ENCODE measurements at places on chromosomes 12 and 14.

DNA sequence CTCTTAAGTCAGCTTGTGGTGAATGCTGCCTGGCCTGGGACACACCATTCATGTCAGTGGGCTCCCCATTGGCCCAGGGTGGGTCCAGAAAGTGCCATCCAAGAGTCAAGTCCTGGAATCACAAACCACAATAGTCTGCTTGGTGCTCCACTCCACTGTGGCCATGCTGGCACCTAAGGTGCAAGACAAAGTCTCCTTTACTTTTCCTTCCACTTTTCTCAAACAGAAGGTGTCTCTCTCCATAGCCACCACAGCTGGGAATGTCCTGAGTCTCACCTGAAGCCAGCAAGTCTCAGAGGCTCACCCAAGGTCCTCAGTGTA is 9.0 kb downstream of the RDH16 start:
- DNase-seq: no peak

- no peak for DNase-seq
Measured at GRCh38 chr12:129605666-129606065, 298.2 kb downstream of the TMEM132D start.

DNA sequence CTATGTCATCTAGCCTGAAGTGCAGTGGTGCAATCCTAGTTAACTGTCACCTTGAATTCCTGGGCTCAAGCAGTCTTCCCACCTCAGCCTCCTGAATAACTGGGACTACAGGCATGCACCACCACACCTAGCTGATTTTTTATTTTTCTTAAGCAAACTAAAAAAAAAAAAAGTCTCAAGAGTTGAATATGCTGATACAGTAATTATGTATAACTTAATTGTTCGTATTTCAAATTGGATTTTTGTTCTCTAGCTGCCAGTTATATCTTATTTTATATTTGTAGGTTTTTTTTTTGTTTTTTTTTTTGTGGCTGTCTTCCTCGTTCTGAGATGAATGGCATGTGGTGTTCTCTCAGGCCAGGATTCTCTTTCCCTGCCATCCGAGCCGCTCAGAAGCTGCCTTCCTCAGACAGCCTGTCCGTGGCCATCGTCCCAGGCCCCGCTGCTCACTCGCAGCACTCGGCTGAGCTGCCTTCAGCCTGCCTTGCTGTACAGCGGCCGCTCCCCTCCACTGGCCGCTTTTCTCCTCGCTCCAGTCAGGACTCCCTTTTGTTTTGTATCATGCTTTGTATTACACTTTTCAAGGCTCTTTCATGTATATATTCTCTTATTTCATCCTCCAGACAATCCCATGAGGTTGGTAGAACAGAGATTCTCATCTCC is 53.3 kb downstream of the WDR20 start:
- no peak for DNase-seq

- DNase-seq: no peak
Measured at GRCh38 chr12:54417712-54418440, 1.2 kb downstream of the ITGA5 start.

- DNase-seq: no peak
Measured at GRCh38 chr12:51917746-51918453, 10.6 kb downstream of the ACVRL1 start.

DNA sequence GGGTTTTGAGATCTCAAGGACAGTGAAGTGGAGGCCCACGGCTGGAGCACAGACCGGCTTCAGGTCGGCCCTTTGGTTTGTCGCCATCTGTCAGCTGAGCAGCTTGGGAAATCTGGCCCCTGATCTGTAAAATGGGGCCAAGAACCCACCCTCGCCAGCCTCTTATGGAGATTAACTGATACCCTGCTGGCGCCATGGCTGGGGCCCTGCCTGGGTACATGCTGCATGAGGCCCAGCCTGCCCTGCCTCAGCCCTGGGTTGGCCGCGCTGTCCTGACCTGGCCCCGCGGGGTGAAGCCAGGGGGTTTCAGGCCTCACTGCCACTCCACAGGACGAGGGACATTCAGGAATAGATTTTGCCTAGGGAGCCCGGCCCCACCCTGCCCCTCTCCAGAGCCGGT is 33.9 kb upstream of the MEG3 start:
- no peak for DNase-seq

GRCh38 chr12:109832541-109833306 is 474 bp downstream of the TRPV4 start:
- no peak for DNase-seq

DNA sequence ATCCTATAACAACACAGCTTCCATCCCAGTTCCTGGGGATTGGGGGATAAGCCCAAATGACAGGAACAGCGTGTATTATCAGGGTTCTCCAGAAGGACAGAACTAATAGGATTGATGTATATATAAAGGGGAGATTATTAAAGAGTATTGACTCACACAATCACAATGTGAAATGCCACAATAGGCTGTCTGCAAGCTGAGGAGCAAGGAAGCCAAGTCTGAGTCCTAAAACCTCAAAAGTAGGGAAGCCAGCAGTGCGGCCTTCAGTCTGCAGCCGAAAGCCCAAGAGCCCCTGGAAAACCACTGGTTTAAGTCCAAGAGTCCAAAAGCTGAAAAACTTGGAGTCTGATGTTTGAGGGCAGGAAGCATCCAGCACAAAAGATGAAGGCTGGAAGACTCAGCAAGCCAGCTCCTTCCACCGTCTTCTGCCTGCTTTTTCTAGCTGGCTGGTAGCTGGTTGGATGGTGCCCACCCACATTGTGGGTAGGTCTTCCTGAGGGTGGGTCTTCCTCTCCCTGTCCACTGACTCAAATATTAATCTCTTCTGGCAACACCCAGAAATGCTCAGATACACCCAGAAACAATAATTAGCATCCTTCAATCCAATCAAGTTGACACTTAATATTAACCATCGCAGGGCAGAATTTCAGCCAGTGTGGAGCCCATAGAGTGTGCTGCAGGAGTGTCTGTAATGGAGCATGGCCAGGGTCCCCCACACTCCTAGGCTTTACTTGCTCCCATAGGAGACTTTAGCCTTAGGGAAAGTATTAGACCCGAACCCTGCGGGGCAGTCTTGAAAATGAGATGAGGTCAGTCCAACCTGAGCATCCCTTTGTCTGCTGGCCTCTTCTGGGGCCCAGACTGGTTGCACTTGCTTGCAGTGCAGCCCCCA is 111.1 kb downstream of the SINHCAF start:
- no peak for DNase-seq

DNA sequence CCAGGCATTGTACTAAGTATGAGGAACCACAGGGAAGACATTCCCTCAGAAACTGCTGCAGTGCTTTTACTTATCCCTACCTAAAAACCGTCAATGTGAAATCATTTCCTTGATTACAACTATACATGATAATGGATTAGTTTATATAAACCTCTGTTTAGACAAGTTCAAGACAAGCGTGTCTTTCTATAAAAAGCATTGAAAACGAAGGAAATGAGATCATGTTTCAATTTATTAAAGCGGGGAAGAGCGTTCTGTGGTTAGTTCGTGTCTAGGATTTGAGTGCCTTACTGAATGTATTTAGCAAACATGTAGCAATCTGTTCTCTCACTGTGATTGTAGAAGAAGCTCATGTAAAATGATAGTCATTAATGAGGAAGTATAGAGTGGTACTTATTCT is 37.5 kb downstream of the GALC start:
- DNase-seq: no peak

DNA sequence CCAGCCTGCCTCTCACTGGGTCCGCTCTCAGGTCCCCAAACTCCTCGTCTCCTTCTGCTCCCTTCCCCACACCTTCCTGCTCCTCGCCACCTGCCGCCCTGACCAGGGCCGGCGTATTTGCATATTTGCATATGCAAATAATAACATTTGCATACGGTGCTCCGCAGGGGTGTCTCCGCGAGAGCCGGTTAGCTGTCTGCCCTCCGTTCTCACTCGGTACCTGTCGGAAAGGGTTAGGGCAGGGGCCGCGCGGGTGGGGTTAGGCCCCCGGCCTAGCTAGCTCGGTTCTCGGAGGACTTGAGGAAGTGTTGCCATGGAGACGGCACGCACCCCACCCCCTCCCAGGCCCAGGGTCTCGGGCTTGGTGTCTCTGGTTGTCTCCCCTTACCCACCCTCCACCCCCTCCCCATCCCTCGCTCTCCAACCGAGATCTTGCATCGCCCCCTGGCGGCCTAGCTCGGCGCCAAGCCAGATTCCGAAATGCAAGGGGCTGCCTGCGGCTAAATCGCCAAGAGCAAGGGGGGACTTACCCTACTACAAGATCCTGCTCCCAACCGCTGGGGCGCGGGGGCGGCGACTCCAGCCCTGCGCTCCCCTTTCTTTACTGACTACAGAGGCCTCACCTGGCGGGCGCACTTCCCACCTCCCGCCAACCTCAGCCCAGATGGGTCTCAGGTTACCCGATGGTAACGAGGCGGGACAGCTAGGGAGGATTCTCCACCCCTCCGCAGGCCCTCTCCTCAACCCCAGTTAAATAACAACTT is 8.1 kb downstream of the STAC3 start:
- no peak for DNase-seq

GRCh38 chr12:31984806-31985591 is 25.8 kb downstream of the RESF1 start:
- no peak for DNase-seq

- DNase-seq: no peak
Measured at GRCh38 chr12:132116709-132117557, 27.2 kb downstream of the DDX51 start.

DNA sequence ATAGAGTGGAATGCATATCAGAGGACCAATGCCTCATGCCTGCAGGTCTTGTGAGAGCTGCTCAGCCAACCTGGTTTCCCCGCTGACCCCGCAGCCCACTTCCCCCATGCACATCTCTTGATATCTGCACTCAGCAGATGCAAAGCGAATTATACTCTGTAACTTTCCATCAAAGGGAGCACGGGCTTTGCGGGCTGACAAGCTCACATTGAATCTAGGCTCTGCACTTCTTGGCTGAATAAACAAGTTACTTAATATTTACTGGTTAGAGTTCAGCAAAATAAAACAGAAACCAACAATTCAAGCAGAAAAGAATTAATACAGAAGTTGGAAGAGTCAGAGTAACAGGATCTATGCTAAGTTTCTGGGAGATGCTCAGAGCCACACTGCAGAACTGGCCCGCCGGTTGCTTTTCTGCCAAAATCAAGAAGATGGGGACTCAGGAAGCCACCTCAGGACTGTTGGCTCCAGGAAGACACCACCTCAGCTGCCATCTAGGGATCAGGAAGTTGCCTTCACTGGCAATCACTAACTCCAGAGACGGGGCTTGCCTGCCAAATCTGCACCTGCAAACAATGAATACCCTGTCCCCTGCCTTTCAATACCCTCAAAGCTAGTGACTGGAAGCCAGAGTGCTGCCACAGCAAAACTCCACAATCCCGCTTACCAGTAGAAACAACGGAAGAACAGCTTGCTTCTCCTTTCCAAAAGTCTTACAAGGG is 46.5 kb downstream of the NR1H4 start:
- no peak for DNase-seq

- no peak for DNase-seq
Measured at GRCh38 chr12:131497966-131498365, 212.9 kb upstream of the SFSWAP start.

GRCh38 chr12:63086149-63086915 is 64.7 kb downstream of the AVPR1A start:
- no peak for DNase-seq

DNA sequence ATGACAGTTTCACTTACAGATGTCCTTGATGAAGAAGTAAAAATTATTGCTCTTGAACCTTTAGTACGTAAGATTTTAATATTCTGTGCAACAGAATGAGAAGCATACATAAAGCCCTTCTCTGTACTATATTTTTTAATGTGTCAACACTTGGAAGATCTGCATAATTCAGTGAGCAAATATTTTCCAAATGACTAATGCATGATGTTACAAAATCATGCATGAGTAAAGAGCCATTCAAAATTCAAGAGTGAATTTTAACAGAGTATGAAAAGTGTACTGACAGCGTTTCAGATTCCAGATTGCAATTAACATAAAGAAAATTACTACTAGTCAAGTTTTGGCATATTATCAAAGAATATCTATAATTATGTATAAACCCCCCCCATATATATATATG is 101.4 kb upstream of the BBS10 start:
- no peak for DNase-seq

DNA sequence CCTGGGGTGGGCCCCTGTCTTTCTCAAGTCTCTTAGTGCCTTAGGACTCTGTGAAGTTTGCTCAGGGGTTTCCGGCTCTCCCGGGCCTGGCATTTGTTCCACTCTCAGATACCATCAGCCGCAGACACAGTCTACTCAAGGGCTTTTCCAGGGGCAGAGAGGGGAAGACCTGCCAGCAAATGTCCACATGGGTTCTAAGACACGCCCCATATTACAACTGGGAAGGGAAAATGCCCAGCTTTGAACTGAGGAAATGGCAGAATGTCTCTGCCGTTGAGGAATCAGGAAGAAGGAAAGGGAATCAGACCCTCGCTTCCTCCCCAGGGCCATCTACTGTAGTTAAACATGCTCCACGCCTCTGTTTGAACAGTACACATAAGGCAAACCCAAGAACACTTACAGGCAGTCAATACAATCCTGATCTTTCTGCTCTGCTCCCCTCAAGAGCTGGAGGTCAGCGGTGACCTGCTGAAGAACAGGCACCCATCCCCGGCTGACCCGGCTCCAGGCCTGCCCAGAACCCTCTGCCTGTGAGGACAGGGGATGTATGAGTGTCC is 7.9 kb downstream of the CCDC85C start:
- DNase-seq: no peak

- DNase-seq: no peak
Measured at GRCh38 chr14:50619569-50620141, 48.5 kb downstream of the SAV1 start.

GRCh38 chr12:115294453-115295133 is 610.6 kb upstream of the TBX3 start:
- DNase-seq: no peak

GRCh38 chr14:93906341-93907329 is 20.5 kb upstream of the FAM181A start:
- DNase-seq: no peak

DNA sequence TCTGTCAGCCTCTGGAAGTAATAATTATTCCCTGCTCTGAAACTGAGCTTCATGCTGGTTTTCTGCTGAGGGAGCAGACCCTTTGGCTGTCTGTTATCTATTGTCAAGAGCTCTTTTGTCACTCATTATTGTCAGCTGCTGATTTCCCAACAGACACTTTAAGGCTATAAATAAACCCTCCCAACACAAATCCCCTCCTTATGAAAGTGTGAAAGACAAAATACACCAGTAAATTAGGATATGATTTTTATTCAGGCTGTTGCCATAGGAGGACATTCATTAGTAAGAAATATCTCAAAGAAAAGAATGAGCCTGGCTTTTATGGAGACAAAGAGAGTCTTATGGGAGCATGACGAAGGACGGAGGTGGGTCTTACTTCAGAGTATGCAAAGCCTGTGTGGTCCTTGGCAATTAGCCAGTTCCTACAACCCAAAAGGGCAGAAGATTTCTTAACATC is 180.8 kb downstream of the CRADD start:
- DNase-seq: no peak

GRCh38 chr12:107843351-107844311 is 69.1 kb downstream of the ASCL4 start:
- DNase-seq: no peak

Measured in substantia nigra (tissue), 51 donors.